Neural crest cell (in vitro differentiated cells): ENCODE measurements at places on chromosomes 7 and 10. TPM values are rescaled to one million over a fixed set of nuclear protein-coding genes. Genes with fewer than 3 reads are reported as not detected.

- no peaks in the 10 kb centered on the region for H3K4me1 ChIP-seq
- H3K4me3 ChIP-seq: no peak overlapping the region
- H3K36me3 ChIP-seq: no peaks in the 10 kb centered on the region
Measured at GRCh38 chr10:52420656-52421055, 106.6 kb downstream of the DKK1 start.

GRCh38 chr10:127740596-127740995 lies 3.6 kb downstream of the FOXI2 start:
- no peak overlapping the region for H3K4me3 ChIP-seq
- H3K27me3 ChIP-seq: peaks cover 82% of the 10 kb centered on the region
- no peaks in the 10 kb centered on the region for H3K4me1 ChIP-seq
- H3K27ac ChIP-seq: no peak overlapping the region
- no peak for DNase-seq
- H3K36me3 ChIP-seq: no peaks in the 10 kb centered on the region

CYP2C18 gene
- not detected in 2 replicates for total RNA-seq

- peaks cover 1% of the 10 kb centered on the region for H3K27me3 ChIP-seq
- no peaks in the 10 kb centered on the region for H3K4me1 ChIP-seq
- DNase-seq: no peak
- H3K36me3 ChIP-seq: no peaks in the 10 kb centered on the region
- no peak overlapping the region for H3K4me3 ChIP-seq
- no peak overlapping the region for H3K27ac ChIP-seq
Measured at GRCh38 chr7:114312649-114313048, 102.0 kb upstream of the FOXP2 start.

DNA sequence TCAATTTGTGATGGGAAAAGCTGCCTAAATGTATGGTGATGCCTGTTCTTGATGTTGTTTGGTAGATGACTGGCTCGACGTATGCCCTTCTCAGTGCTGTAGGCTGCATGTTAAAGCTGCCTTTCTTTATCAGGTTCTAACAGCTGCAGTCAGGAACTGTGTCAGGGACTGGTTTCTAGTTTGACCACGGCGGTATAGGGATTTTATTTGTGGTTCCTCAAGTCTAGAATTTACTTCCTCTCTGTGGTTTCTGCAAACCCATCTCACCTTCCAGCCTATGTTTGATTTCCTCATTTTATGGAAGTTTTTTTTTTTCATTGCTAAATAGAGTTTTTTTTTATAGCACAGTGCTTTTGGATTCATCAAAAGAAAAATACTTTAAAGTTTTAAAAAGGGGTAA lies 26.5 kb downstream of the LMTK2 start:
- no peak overlapping the region for H3K27ac ChIP-seq
- no peak for DNase-seq
- peaks cover 38% of the 10 kb centered on the region for H3K4me1 ChIP-seq
- peaks cover 6% of the 10 kb centered on the region for H3K36me3 ChIP-seq
- no peak overlapping the region for H3K4me3 ChIP-seq
